DMS 273 treated with DMSO at 0.1 percent for 48 hours (cell line): ENCODE measurements at places on chromosomes 12 and 14.

DNA sequence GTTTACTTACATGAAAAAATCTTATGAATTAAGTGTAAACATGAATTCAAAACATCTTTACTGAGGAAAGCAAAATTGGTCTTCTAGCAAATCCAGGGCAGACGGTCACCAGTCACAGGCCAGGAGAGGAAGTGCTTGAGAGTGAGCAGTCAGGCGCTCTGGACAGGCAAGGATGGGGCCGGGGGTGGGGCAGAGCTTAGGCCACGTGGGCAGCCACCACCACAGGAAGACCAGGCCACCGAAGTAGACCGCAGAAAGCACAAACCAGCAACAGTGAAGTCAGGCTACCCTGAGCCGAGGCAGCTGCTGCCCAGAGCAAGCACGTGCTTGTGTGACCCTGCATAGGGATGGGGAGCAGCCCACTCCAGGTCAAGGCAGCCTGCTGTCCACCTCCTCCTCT is 33.5 kb downstream of the SLC6A12 start:
- DNase-seq = no peak

- no peak for DNase-seq
Measured at GRCh38 chr14:21496453-21496852, 14.7 kb downstream of the METTL3 start.

DNA sequence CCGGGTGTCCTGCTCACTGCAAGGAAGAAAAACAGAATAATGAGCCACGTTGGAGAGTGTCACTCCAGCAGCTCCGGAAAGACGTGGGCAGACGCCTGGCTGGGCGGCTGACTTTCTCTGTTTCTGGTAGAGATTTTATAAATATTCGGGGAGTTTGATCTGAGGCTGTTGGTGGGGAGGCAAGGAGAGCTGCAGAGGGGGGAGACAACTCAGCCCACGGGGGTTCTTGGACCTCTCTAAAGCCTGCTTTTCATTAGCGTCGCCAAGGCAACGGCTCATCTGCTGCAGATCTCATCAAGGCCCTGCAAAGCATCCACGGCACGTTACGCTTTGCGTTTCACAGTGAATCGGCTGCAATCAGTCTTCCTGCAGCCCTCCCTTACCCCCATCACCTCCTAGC is 207.2 kb downstream of the ZFP36L1 start:
- DNase-seq = no peak

- DNase-seq = no peak
Measured at GRCh38 chr12:21252070-21252469, 82.6 kb downstream of the SLCO1A2 start.

GRCh38 chr12:108642899-108643654 is 9.4 kb upstream of the SELPLG start:
- no peak for DNase-seq

DNA sequence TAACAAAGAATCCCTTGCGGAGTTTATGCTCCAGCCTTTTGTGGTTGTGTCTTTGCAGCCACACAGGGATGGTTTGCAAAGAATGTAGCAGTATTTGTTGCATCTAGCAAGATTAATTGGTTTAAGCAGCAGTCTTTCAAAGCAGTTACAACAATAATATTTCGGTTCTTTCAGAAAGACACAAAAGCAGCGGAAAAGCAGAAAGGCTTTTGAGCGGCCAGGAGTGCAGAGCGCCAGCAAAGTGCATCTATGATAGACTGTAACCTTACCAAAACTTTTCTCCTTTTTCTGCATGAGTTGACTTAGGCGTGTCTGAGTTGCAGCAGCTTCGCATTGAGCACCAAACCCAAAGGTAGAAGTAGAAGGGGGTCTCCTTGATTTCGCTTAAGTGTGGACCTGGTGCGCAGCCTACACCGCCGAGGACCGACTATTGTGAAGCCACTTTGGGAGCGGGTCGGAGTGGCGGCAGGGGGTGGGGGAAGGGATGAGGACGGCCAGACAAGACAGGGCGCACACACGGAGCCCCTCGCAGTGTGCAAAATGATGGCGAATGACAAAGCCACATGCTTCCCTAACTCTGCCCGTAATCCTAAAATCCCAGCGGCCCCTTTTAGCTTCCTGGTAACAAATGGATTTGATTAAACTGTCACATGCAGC is 1.2 kb downstream of the LMO3 start:
- no peak for DNase-seq

GRCh38 chr12:132488127-132489077 is 1.5 kb upstream of the FBRSL1 start:
- DNase-seq = no peak

DNA sequence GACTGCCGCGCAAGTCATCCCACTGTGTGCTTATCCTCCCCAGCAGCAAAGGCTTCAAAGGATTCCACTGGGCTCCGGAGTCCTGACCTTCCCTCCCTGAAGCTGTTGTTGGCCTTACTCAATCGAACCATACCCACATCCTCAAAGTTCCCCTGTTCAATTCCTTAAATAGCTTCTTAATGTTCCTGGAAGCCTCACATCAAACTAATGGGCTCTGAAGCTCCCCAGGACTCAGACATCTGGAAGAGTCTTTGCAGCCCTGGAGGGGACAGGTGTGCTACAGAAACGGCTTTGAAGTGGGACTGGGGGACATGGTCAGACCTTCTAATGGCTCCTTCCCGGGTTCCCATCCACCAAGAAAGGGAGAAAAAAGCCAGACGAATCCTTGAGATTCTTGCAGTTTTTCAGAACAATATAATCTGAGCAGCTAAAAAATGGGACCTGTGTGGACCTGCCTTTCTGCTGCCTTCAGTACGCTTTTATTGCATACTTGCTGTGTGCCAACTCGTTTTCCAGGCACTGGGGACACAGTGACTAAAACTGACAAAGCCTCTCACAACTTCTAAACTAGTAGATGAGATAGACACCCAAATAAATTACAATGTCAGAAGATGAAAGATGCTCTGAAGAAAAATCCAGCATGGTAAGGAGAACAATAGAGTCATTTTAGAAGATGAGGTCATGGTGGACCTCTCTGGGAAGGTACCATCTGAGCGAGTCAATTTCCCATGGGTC is 204.5 kb downstream of the MON2 start:
- no peak for DNase-seq

DNA sequence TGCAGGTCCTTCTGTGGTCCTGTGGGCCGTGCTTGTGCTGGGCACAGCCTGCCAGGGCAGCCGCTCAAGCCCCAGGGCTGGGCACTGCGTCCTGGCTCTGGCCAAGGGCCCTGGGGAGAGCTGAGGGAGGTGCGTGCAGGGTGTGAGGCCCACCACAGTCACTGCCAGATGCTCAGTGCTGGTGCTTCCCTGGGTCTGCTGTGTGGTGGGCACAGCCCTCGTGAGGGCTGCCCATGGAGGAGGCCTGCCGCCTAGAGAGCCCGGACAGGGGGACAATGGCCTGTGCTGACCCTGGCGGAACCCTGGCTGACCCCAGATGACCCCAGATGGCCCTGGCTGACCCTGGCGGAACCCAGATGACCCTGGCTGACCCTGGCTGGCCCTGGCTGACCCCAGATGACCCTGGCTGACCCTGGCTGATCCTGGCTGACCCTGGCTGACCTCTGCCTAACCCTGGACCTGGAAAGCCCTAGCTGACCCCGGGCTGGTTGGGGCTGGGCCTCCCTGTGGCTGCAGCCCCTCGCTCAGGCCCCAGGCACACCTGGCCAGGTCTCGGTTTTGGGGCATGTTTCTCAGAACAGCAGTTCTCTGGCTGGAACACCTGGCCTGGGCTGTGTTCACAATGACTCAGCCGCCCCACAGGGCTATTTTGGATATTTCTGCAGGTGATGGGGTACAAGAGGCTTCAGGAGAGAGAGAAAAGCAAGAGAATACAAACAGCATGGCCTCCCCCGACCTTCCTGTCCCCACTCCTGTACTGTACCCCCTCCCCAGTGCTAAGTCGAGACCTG is 55.4 kb downstream of the TMEM121 start:
- DNase-seq = no peak

GRCh38 chr14:31950764-31951637 is 126.1 kb upstream of the ARHGAP5 start:
- DNase-seq = no peak

DNA sequence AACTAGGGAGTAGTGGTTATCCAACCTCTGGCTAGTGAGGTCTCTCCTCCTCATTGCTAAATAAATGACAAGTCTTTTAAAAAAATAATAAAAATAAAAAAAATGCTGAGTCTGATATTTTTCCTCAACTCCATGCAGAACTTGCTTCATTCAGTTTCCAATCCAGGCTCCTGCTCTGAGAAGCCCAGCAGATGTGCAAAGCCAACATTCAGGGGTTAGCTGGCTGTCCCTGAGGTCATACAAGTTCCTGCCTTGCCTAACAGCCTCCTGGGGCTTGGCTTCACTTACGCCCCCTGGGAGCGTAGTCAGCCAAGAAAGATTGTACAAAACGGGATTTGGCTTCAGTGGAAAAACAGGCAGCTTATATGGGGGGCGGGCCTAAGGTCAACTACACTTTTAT is 23.3 kb downstream of the RTRAF start:
- DNase-seq = no peak

- DNase-seq = peak; percentile 49
Measured at GRCh38 chr14:69643430-69644200, 32.2 kb downstream of the SUSD6 start.

DNA sequence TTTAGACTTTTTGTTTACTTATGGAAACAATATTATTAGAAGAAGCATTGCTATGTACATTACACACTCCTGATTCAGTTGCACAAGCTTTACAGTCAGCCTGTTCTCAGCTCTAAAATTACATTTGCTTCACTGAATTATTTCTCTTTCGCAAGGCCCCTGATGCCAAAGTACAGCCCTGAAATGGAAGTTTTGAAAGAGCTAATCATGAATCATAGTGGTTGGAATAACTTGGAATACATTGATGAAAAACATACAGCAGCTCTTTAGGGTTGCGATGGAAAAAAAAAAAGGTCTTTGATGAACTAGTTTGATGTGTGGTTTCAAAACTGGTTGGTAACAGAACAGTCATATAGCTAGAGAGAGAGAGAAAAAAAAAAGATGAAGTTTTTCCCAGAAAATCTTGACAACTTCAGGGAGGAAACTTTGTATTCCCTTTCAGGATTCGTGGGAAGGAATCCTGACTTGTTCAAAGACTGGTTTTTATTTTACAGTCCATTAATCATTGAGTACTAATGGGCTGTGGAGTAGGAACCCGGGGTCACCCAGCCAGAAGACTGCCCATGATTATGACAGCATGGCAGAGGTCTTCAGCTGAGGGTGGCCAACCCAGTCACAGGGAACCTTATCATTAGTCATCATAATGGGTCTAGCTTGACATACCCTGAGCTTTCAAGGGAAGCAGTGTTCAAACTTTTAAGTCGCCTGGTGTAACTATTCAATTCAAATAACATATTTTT is 460.1 kb downstream of the NAV3 start:
- no peak for DNase-seq

DNA sequence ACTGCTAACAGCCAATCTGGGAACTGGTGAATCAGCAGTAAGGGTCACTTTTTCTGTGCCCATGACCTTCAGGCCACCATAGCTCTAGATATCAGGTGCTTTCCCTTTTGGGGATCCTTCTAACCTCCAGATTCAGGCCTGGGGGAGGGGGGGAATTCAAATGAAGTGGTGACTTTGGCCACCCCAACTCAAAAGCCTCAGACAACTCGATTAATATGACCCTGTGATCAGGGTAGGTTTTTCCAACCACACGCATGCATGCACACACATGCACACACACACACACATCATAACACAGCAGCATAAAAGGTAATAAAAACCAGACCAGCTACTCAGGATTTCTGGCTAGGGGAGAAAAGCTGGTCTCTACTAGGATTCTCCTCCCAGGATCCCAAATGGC is 5.3 kb downstream of the TBX3 start:
- DNase-seq = no peak

DNA sequence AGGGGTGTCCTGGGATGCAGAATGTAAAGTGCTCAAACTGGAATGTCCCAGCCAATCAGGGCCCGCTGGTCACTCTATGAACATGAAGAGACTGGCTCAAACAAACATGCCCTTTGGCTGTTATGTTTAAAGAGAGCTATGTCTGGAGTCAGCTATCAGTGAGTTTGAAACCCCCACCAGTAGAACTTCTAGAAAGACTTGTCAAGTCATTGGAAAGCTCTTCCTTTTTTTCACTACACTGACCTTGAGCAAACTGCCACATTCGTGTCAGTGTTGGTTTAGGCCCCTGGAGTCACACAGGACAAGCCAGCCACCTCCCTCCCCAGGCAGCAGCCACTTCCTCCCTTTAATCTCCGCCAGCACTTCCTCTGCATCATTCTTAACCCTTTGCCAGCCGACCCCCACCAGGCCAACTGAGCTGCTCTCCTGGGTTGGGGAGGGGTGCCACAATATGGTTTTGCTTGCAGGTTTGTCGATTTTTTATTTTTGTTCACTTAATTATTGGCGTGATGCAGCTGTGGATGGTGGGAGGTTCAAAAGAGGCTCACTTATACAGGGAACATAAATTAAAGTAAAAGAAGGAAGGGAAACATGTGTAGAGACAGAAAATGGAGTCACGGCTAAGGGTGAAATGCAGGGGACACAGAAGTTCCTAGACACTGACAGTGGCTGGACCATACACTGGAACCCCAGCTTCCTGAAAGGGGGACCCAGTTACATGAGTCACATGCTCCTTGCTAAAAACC is 25.3 kb downstream of the CMKLR1 start:
- DNase-seq = no peak

GRCh38 chr12:44551631-44552030 is 324.5 kb downstream of the NELL2 start:
- no peak for DNase-seq

DNA sequence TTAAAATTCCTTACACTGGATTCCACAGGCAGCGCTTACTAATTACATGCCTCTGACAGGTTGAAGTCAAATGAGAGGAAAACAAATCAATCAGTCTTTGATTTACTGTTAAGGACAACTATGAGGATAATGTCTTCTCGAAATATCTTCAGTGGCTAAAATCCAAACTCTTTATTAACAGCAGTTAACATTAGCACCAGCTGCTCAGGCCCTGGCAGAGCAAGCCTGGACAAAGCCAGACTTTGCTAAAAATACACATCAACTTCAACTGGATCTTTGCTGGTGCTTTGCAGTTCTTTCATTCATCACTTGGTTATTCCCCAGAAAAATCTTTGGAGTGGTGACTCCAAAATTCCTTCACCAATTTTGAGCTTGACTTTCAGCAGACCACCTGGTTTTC is 98.7 kb downstream of the HECTD4 start:
- DNase-seq = peak; percentile 24
